ENCODE measurements at places on chromosomes 5 and 9. TPM values are rescaled to one million over a fixed set of nuclear protein-coding genes. Genes with fewer than 3 reads are reported as not detected.

GRCh38 chr9:136141682-136142413 lies 23.2 kb upstream of the TMEM250 start:
- DNase-seq: no peak

DNA sequence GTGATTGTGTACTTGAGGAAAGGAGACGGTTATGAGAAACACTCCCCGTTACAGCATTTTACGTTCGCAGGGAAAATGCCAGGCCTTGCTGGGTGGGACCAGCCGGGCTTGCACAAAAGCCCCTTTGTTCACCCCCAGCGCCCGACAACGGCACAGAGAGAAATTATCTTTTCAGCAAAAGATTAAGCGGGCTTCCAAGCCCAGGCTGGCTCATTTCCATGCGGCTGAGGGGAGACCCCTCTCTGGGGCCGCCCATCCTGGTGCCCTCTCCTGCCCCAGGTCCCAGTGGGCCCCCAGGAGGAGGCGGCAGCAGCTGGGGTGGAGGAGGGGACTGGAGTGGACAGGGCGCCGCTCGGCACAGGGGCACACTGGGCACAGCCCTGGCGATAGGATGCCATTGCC lies 50.8 kb upstream of the NOTCH1 start:
- DNase-seq: no peak

DNA sequence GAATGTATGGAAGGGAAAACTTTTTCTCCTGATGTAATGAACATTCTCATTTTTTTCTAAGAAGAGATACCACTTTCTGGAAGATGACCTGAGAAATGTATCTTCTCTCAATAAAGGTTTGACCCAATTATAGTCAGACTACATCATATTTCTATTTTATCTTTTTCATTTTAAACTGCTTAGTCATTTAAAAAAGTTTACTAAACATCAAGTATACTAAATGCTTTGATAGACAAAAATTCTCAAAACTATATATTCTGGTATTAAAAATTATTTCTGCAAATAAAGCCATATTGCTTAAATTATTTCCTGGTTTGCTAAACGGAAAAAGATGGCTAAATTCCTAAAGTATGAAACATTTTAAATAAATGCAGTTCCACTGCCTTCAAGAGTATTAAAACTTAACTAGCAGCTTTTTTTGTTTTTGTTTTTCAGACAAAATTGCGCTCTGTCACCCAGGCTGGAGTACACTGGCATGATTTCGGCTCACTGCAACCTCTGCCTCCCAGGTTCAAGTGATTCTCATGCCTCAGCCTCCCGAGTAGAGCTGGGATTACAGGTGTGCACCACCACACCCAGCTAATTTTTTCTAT lies 37.1 kb downstream of the FBXW11 start:
- no peak for DNase-seq

DNA sequence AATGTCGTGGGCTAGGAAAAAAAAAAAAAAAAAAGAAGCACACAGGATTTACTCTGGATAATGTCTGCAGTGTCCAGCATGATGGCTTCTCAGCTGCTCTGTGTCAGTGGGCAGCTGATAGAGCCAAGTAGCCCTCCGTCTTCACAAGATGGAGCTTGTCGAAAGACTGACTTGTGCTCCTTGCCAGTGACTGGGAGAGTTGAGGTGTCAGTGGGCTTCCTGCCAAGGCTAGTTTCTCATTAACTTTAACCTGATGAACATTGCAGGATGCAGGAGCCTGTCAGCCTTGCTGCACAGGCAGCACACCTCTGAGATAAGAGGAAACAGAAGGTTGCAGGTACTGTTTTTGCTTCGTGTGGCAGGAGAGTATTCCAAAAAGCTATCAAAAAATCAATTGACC lies 171.4 kb upstream of the SGCD start:
- no peak for DNase-seq

DNA sequence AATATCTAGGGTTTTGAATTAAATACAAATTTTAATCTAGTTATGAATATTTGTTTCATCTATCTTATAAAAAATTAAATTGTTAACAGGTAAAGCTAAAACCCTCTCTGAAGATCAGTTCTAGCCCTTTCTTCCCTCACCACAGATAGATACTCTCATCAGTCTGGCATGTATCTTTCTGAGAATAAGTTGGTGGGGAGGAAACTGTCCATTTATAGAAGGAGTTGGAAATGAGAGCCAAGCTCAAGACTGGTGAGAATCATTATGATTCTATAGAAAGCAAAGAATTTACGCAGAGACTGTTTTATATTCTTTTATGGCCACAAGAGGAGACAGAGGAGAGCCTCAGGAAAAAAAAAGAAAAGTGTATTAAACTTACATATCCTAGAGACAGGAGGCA lies 59.0 kb downstream of the STARD4 start:
- DNase-seq: no peak

DNA sequence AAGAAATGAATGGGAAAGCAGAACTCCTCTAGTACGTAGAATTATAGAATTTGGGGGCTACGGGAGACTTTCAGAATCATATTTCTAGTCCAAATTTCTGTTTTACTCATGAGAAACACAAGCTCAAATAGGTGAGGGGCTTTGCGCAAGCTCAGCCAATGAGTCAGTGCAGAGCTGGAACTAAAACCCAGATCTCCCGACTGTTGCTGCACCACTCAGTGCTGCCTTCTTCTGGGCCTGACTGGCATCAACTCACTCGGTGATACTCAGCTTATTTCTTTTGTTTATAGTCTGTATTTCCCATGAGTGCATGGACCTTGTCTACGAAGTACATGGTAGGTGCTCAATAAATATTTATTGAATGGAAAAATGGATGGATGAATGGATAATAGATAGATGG lies 280.2 kb downstream of the CDK5RAP2 start:
- no peak for DNase-seq

DNA sequence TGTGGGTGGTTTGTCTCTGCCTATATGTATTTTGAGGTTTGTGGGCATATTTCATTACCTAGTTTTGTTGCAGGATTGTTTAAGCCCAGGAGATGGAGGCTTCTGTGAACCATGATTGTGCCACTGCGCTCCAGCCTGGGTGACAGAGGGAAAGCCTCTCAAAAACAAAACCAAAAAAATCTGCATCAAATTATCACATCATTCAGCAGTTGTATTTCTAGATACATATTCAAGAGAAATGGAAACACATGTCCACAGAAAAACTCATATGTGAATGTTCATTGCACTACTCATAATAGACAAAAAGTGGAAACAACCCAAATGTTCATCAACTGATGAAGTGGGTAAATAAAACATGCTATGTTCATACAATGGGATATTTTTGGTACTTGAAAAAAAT lies 29.9 kb downstream of the HSPA4 start:
- DNase-seq: no peak

- DNase-seq: no peak
Observed at GRCh38 chr9:76916231-76916630, 10.3 kb upstream of the PRUNE2 start.

Gene OR1J2
- total RNA-seq: not detected

Gene ERBIN
- 71.6 TPM for total RNA-seq

Gene MYMK
- total RNA-seq: not detected

Gene COL23A1
- 0.17 TPM for total RNA-seq

Gene SPEF2
- 1.2 TPM for total RNA-seq

Gene TSSK1B
- not detected for total RNA-seq

Data from dermis blood vessel endothelial cell (primary cell).